Suppressor macrophage (primary cell): ENCODE measurements at places on chromosomes 12 and 14.

DNA sequence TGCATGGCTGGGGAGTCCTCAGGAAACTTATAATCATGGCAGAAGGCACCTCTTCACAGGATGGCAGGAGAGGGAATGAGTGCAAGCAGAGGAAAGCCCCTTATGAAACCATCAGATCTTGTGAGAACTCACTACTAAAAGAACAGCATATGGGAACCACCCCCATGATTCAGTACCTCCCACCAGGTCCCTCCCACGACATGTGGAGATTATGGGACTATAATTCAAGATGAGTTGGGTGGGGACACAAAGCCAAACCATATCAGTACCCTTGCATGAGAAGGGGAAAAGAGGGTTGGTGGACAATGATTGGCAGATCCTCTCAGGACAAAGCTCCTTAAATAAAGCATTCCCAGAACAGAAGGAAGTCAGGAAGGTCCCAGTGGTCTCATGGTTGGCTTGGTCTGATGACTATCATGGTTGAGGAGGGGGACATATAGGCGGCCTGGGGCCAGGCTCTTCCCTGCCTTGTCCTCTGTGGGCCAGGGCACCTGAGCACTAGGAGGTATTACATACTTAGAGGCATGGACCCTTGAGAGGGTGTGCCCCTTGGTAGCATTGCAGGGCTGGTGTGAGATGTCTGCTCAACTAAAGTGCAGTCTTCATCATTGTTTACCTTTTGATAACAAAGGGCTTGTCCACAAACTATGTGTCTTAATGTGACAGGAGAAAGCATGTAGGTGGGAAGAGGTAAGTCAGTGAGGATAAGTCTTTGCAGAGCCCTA is 22.2 kb downstream of the HSD17B6 start:
- DNase-seq = no peak

DNA sequence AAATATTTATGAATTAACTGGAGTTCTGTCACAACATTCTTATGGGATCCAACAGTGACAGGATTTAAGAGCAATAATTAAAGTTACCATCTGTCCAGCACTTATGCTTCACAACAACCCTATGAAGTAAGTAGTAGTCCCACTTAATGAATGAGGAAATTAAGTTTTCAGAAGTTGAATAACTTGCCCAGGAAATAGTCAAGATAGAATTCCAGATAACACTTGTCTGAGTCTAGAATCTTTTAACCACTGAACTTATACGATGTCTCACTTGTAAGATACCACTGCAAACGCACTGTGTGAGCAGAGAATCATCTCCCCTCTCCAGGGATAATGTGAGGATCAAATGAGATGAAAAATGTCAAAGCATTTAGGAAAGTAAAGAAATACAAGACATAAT is 3.3 kb upstream of the TTC9 start:
- no peak for DNase-seq

GRCh38 chr14:24141097-24141880 is at the start of gene EMC9:
EMC9 (minus strand) TSS chr14:24141591; CDS start chr14:24141304, 287 bp downstream.
- peak; percentile 100 for DNase-seq

- no peak for DNase-seq
Measured at GRCh38 chr12:111074559-111074958, 154.2 kb upstream of the MYL2 start.

GRCh38 chr12:132194056-132194455 is 49.8 kb downstream of the NOC4L start:
- DNase-seq = no peak

- DNase-seq = no peak
Measured at GRCh38 chr12:117331691-117332090, 29.7 kb downstream of the NOS1 start.

DNA sequence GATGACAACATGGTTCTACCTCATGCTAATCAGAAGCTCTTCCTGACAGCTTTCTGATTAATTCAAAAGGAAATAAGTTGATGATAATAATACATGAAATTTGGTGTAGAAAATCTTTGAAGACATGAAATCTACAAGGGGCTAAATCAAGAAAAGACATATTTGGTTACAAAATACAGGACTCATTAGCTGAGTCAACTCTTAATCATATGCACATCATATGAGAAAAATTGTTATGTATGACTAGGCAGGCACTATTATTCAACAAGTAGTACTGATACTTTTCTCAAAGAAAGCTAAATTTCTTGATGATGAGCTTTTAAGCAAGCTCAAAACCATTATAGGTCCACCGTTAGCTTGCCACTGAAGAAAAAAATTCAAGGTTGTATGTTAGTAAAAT is 7.1 kb downstream of the ABCC9 start:
- no peak for DNase-seq

DNA sequence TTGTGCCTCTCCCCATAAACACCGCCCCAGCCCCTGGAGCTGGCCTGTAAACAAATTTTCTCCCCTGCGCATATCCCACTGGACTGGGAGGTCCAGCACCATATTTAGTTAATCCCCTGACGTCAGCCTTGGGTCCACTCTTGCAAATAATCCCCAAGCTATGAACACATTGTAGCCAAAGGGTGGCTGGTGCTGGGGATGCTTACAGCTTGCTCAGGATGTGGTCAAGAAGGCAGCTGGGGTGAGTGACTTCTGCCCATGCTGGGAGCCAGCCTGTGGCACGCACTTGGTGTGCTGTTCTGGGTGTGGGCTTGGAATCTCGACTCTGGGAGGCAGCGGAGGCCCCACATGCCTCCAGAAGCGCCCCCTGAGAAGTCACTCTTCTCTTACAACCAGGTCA is 32.1 kb downstream of the CMKLR1 start:
- peak; percentile 93 for DNase-seq

GRCh38 chr12:66599816-66600215 is 79.1 kb downstream of the GRIP1 start:
- peak; percentile 35 for DNase-seq

DNA sequence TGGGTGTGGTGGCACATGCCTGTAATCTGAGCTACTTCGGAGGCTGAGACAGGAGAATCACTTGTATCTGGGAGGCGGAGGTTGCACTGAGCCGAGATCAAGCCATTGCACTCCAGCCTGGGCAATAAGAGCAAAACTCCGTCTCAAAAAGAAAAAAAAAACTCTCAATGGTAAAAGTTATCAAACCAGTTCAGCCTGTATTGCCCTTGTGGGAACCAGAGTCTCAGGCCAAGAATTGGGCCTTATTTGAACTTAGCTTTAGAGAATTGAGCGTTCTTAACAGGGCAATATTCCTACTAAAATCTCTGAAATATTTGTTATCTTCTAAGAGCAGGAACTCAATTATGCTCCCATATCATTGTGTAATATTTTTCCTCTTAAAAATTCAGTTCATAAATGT is 7.7 kb upstream of the MDM2 start:
- no peak for DNase-seq

DNA sequence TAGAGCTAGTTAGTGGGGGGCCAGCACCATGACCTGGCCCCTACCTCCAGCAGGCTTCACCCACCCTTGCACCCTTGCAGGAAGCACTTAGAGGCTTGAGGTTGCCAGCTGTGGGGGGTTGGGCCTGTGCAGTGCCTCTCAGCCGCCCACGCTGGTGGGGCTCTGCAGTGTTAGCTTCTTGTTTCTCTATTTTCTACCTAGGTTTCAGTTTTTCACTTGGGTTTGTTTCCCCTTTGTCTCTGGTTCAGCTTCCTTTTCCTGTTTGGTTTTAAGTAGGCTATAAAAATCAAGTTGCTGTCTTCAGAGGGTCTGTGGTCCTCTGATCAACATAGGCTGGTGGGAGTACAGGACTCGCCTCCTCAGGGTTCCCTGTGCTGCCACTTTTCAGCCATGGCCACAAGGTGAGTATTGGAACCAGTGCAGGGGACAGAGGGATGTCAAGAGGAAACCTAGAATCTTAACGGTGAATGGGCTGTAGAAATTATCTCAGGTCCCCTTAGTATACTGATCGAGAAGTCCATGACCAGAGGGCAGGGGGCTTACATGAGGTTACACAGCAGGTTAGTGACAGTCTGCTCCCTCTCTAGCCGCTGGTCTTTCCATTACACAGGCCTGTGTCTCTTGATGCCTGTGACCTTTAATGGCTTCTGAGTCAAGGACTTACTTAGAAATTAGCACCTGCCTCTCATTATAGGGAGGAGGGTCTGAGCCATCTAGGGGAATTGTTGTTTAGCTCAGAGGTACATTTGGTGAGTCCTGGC is at the start of gene EVL:
Gene EVL (plus strand): TSS at position 312 of the 761 bp plus-strand sequence. CDS start 79 bp downstream, at position 391.
- peak; percentile 94 for DNase-seq

DNA sequence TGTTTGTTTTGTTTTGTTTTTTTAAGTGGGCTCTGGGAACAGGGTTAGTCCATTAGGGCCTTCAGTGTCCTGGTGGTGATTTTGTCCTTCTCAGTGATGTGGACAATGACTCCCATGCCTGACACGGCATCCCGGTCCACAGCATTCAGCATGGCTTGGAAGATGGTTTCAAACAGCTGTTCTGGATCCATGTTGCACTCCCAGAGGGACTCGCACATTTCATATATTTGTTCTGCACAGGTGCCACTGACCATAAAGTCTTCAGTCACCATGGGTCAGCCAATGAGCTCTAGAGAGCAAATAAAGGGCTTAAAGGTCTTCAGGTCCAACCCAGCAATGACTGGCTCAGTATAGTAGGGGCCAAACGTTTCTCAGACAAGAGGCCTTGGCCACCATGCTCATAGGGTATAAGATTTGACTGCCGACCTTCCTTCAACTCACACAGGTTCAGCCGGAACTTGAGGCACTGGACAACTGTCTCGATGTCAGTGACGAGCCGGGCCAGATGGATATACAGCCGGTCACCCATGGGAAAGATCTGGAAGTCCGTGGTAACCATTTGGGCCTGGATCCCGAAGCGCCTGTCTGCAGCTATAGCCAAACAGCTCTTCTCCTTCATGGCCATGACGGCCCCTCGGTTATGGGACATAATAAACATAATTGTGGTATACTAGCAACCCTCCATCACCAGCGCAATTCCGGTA is 18.0 kb downstream of the OR10P1 start:
- DNase-seq = no peak

DNA sequence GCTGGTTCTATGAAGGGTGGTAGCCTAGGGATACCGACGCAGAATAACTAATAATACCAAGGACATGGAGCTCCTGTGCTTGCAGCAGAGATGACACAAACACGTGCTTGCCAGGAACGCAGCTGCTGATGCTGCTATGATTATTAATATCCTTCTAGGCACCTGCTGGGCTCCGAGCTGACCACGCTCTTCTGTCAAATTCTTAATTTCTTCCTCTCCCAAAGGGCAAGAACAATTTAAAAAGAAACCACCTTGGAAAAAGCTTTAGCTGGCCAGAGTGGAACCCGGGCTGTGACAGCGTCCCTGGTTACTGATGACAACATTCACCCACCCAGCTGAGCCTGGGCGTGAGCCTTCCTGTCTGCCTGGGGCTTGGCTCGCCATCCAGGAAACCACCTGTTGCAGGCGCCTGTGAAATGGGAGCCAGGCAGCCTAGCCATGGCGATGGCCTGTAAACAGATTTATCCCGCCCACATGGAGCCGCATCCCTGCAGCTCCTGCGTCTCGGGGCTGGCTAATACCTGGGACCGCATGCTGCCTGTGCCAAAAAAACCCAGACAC is 28.8 kb downstream of the CLMN start:
- DNase-seq = peak; percentile 50

- peak; percentile 32 for DNase-seq
Measured at GRCh38 chr12:27635349-27635972, 60.8 kb upstream of the REP15 start.

DNA sequence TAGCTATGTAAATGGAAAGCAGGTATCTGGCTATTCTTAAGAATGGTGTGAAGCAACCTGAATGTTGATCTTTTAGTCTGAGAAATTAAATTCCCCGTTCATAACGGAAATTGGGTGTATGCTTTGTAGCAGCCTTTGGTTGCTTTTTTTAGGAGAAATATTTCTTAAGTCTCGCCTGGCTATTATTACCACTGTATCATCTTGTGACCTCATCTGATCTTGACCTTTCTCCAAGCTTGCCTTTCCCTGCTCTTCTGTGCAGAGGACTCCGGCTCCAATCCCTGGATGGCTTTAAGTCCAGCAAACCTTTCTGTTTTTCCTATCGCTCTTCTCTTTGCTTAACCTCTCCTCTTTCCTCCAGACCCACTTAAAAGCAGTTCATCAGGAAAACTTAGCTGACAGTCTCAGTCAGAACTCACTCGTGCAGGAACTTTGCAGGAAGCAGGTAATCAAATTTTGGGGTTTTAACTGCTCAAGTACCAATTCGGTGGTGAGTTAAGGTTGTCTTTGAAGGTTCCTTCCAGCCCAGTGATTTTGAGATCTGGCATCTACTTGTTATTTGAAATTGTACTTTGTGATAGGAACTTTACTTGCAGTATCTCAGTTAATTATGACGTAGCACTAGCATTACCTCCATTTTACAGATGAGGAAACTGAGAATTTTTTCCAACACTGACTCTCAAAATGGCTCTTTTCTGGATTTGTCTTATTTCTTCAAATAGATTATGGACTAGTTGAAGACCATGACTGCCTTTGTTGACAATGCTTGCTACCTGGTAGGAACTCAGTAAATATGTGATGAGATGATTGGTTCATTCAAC is 14.1 kb downstream of the PPFIBP1 start:
- no peak for DNase-seq

- no peak for DNase-seq
Measured at GRCh38 chr12:1773937-1774655, 46.3 kb upstream of the LRTM2 start.

DNA sequence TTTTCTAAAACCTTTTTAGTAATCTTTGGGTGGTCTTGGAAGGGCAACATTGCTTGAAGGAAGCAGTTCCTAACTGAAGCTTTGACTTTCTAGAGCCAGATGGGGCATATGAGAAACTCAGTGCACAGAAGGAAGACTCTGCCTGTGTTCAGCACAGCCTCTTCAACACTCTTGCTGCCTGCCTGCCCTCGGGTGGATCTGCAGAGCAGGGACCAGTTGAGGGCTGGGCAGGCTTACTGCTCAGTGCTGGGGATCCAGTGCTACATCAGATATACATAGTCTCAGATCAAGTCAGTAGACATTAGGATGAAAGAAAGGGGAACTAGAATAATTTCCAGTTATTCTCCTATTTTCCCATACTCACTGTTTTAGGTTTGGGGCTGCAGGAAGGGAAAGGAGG is 29.5 kb upstream of the TMX1 start:
- DNase-seq = no peak

DNA sequence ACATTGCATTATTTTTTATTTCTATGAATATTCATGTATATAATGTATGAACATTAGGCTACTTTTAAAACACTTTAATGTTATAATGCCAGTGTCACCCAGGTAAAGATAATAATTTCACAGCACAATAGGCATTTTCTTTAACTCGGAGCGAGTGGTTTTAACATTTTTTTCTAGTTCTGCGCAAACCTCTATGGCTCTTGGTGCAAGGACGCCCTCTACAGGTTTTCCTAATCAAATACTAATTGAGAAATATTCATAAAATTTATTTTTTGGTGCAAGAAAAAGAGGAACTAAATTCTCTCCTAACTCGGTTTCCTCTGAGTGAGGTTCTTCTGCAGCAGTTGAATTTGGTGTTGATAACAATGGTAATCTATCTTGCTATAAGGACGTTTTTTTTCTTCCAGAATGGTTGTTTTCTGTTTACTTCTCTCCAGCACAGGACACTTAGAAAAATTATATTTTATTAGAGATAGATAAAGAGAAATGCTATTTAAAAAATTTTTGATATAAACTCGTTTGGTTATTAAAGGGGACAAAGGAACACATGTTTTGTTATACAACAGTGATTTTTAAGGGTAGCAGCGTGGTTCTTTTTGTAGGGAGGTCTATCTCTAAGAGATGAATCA is 2.4 kb upstream of the WIF1 start:
- peak; percentile 77 for DNase-seq
